CD4-positive, alpha-beta memory T cell (primary cell): ENCODE measurements at places on chromosomes 3 and 15. TPM values are rescaled to one million over a fixed set of nuclear protein-coding genes. Genes with fewer than 3 reads are reported as not detected.

DNA sequence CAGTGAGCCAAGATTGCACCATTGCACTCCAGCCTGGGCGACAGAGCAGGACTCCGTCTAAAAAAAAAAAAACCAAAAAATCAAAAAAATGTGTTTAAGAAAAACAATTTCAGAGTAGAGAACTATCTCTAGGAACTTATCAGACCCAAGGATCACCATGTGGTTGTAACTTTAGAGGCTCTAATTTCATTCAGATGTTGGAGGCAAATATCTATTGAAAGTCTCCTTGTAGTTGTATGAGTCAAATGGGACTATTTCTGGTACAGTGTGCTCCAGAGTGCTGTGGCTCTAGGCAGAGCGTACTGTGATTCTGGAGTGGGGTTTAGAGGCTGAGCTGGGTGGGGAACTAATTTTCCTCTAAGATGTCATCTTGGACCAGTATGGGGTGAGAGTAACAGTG, 398.7 kb downstream of the SHQ1 start:
- peaks cover 26% of the 10 kb centered on the region for H3K4me1 ChIP-seq
- no peak for DNase-seq
- H3K27ac ChIP-seq, result no peak overlapping the region

LSMEM2 gene
- polyA plus RNA-seq, result not detected

RPLP1 gene
- 2,730 TPM for polyA plus RNA-seq

- DNase-seq, result no peak
- H3K36me3 ChIP-seq, result no peaks in the 10 kb centered on the region
- peaks cover 3% of the 10 kb centered on the region for H3K4me1 ChIP-seq
- no peak overlapping the region for H3K4me3 ChIP-seq
- H3K27me3 ChIP-seq, result no peaks in the 10 kb centered on the region
Observed at GRCh38 chr3:115666920-115667737, 43.8 kb downstream of the GAP43 start.

DNA sequence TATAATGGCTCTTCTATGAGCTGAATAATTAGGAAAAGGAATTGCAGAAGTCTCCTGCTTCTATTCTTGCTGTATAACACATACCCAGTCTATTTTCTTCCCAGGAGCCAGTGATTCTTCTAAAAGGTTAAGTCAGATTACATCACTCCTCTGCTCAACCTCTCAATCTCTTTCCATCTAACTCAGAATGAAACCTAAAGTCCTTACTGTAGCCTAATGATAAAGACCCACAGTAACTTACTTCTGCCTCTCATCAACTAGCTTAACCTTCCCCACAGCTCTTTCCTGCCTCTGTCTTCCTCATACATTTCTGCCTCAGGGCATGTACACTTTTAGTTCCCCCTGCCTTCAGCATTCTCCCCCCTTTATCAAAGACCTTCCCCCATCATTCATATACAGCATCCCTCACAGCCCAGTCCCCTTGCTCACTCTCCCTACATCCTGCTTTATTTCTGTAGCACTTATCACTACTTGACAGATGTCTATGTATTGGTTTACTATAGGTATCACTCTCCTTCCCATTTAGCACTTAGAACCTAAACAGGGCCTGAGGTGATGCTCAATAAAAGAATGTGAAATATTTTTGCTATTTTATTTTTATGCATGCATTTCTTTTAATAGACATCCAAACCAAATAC, 28.5 kb upstream of the CMTM6 start:
- H3K27ac ChIP-seq, result no peak overlapping the region
- no peak overlapping the region for H3K4me3 ChIP-seq
- no peaks in the 10 kb centered on the region for H3K27me3 ChIP-seq
- peaks cover 5% of the 10 kb centered on the region for H3K36me3 ChIP-seq
- H3K4me1 ChIP-seq, result no peaks in the 10 kb centered on the region
